SJSA1 (cell line): ENCODE measurements at places on chromosomes 5 and 9. TPM values are rescaled to one million over a fixed set of nuclear protein-coding genes. Genes with fewer than 3 reads are reported as not detected.

DNA sequence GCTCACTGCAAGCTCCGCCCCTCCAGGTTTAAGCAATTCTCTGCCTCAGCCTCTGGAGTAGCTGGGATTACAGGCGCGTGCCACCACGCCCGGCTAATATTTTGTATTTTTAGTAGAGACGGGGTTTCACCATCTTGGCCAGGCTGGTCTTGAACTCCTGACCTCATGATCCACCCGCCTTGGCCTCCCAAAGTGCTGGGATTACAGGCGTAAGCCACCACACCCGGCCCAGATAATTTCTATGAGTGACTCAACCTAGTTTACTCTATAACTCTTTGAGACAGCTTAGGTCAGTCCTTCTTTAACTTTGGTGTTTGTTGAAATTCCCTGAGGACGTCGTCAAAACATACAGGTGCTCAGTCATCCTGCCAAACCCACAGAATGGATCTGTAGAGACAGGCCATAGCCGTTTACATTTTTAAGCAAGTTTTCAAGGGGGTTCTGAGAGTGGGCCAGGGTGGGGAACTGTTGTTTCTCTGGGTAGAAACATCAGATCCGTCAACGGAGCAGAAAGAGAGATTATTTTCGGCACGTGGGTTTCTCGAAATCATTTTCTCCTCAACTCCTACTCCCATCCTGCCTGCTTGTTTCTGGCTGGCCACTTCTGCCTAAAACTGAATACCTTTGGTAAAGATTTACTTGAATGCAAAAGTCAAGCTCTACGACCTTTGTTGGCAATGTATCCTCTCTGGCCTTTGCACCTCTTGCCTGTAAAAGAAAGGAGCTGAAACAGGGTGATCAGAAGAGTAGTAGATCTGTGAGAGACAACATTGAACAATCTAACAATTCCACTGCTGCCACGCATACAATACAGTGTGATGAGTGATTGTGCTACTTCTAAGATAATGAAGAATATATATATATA, 6.0 kb upstream of the BOD1 start:
- no peak for DNase-seq

The RBM18 gene
- total RNA-seq = 9.8 and 17.6 TPM in 2 replicates

- no peak for DNase-seq
These were observed 25.8 kb downstream of the TRPM6 start for GRCh38 chr9:74861773-74862474.

DNA sequence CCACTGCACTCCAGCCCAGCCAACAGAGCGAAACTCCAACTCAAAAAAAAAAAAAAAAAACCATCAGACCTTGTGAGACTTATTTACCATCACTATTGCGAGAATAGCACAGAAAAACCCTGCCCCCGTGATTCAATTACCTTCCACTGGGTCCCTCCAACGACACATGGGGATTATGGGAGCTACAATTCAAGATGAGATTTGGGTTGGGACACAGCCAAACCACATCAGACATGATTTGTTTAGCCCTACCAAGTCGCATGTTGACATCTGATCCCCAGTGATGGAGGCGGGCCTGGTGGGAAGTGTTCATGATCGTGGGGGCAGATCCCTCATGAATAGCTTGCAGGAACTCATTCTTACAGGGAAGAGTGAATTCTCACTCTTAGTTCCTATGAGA, 26.6 kb downstream of the MYO10 start:
- peak; percentile 65 for DNase-seq

- DNase-seq = no peak
These were observed 65.4 kb upstream of the ARAP3 start for GRCh38 chr5:141747152-141748141.

DNA sequence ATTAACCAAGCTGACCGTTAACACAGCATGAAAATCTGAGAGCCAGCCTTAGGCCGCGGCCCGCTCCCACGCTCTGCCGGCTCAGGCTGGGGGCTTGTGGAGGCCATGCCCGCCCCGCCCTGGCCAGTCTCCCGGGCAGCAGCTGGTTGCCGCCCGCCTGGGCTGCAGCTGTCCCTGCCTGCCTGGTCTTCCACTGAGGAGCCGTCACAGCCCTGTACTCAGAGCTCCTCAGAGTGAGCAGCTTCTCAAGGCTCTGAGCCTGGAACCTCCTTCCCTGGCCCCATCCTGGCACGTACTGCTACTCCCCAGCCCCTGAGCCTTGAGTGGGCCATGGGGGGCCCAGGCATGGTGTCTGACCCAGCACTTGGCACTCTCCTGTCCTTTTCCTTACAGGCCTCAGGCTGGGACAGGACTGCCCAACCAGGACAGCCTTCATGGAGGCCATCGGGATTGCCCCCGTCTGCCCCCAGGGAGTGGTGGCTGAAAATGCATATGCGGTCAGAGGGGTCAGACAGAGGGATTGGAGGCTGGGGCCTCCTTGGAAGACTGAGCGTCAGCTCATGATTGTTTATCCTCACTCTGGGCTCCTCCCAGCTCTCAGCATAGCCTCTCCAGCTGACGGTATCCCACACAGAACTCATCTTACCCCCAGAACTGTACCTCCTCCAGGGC, 11.9 kb downstream of the FGFR4 start:
- no peak for DNase-seq

The TLN1 gene
- total RNA-seq = 137 and 213 TPM in 2 replicates

DNA sequence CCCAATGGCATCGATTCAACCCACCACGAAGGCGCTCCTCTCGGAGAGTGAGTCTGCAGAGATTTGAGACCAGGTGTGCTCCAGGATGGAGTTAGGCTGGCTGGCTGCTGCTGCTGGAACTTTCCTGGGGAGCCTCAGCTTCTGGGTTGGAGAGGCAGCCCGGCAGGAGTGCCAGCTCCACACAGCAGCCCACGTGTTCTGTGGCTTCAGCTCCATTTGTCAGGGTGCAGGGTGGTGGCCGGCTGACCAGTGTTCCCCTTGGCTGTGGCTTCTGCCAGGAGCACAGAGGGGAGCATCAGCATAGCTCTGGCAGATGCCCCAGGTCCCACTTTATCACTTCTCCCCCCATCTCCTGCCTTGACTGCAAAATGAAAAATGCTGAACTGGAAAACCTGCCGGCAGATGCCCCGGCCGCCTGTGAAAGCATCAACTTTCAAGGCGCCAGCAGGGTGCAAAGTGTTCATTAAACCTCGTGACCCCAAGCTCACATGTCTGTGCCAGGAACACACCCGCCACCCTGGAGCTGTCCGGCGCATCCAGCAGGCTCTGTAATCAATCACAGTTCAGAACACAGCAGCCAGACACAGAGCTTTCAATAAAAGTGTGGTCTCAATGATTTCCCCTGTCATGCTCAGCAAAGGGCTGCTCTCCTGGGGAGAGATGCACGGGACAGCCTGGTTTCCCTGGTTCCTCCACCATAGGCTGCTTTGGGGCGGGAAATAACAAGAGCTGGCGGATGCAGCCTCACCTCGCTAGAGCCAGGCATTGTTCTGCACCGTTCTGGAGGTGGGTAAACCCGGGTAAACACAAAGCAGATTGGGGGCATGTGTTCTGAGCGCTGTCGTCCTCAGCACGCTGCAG, 53.2 kb downstream of the TRIP13 start:
- no peak for DNase-seq

The ADAMTS12 gene
- total RNA-seq = 3.9 and 9.1 TPM in 2 replicates

The CACNA1B gene
- 0.03 TPM in 1 of 2 replicates, not detected in the other for total RNA-seq

The NMUR2 gene
- not detected in 2 replicates for total RNA-seq

DNA sequence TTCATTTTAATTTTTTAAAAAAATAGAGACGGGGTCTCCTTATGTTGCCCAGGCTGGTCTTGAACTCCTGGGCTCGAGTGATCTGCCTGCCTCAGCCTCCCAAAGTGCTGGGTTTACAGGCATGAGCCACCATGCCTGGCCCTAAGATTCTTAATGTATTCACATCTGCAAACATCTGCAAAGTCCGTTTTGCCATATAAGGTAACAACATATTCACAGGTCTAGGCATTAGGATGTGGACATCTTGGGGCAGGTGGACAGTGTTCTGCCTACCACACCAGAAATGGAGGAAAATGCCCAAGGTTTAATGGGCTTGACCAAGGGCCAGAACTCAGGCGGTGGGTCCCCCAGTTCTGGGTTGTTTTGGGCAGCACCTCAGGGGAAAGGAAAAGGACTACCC, 41.6 kb upstream of the VDAC1 start:
- no peak for DNase-seq

GRCh38 chr9:70031141-70031545, 12.5 kb upstream of the MAMDC2 start:
- DNase-seq = peak; percentile 66

GRCh38 chr5:107671742-107672210, 1.0 kb upstream of the EFNA5 start:
- no peak for DNase-seq

- no peak for DNase-seq
These were observed 28.5 kb downstream of the MVB12B start for GRCh38 chr9:126354887-126355770.

GRCh38 chr5:111299831-111300432, 75.7 kb downstream of the CAMK4 start:
- DNase-seq = no peak

DNA sequence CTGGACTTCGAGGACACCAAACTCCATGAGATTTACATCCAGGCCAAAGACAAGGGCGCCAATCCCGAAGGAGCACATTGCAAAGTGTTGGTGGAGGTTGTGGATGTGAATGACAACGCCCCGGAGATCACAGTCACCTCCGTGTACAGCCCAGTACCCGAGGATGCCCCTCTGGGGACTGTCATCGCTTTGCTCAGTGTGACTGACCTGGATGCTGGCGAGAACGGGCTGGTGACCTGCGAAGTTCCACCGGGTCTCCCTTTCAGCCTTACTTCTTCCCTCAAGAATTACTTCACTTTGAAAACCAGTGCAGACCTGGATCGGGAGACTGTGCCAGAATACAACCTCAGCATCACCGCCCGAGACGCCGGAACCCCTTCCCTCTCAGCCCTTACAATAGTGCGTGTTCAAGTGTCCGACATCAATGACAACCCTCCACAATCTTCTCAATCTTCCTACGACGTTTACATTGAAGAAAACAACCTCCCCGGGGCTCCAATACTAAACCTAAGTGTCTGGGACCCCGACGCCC, 1.3 kb downstream of the PCDHGC3 start:
- DNase-seq = no peak

DNA sequence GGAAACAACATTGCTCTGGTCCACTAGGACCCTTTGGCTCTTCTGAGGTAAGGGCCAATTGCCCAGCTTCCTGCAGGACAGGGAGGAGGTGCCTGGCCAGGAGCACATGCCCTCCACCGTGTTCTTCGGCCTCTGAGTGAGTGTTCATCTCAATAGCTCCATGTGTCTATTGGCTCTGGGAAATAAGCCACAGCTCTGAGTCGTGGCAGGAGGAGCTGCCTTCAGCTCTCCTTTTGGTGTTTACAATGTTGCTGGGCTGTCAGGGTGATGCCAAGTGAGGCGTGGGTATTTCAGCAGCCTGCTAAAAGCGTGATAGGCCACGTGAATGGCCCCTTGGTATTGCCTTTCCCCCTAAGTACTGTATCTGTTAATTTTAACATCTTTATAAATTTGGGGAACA, 26.6 kb downstream of the GADD45G start:
- DNase-seq = no peak

The ITK gene
- total RNA-seq = not detected in 2 replicates

- DNase-seq = peak; percentile 21
These were observed 26.1 kb downstream of the IDNK start for GRCh38 chr9:83649080-83649479.

The TAF11L5 gene
- total RNA-seq = not detected in 2 replicates

- no peak for DNase-seq
These were observed 288.3 kb upstream of the MPDZ start for GRCh38 chr9:13567833-13568232.

DNA sequence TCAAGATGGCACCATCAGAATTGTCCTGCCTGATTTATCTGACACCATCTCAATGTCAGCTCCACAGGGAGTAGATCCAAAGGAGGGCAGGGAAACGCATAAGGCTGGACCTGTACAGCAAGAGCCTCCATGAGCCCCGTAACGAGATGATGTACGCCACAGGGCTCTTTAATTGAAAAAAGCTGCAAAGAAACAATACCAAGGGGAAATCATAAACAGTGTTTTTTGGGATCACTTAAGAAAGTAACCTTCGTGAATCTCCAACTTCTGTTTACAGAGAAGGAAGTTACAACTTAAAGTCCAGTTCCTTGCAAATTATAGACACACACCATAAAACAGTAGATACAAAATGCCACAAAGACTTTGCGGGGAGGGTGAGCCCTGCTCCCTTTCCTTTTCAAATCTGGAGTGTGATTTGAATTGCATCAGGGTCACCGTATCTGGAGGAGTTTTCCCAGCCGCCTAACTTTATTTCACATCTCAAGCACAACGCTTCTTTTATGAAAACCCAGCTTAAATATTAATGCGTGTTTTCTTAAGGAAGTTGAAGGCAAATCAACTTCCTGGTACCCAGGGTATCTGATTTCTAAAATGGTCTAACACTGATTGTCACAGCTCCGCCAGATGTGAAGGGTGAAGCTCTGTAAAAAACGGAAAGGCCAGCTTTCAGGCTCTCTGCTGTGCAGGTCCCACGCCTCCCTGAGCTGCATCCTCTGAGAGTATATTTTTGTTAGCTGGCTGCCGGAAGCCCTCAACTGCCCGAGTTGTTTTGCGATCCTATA, 88.9 kb downstream of the EBF1 start:
- DNase-seq = peak; percentile 58

- DNase-seq = no peak
These were observed 34.6 kb upstream of the F2RL2 start for GRCh38 chr5:76657683-76658311.

The ADAMTS2 gene
- total RNA-seq = 1.4 and 4.9 TPM in 2 replicates

DNA sequence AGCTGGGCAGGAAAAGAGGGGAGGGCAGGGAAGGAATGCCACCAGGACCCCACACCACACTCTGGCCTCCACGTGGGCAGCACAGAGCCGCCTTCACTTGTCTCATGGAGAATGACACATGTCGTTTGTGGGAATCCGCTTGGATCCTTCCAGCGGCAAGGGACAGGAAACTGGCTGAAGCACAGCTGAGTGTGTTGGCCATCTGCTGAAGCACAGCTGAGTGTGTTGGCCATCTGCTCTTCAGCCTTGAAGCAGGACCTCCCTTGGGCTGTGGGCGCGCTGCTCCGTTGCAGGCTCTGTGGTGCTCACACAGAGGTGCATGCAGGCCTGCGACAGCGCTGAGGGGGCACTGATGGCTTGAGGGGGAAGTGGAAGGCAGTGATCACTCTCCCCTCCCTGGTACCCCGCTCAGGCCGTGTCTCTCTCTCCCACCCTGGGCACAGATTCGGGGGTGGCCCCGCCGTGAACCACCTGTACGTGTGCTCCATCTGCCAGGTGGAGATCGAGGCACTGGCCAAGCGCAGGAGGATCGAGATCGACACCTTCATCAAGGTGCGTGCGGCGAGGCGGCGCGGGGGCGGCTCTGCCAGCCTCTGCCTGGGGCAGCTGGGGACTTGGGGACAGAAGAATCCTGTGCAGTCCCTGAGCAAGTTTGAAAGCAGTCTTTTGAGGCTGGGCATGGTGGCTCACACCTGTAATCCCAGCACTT, 40.6 kb downstream of the USP20 start:
- no peak for DNase-seq
